Brain microvascular endothelial cell (primary cell): ENCODE measurements at places on chromosomes 2 and 18.

DNA sequence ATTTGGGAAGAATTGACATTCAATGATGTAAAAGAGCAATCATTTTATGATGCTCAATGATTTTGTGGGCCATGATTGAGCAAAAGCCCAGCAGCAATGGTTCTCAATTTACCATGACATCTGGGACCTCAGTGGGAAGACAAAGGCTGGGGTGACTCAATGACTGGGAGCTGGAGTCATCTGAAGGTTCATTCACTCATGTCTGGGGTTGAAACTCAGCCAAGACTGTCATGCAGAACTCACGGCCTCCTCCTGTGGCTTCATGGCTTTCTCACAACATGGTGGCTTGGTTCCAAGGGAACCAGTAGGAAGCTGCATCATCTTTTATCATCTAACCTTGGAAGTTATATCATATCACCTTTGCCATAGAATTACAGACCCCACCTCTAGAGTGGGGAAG, 45.1 kb upstream of the CD226 start:
- peak; percentile 74 for DNase-seq

GRCh38 chr18:11667578-11667977, 21.5 kb upstream of the GNAL start:
- DNase-seq, result no peak

DNA sequence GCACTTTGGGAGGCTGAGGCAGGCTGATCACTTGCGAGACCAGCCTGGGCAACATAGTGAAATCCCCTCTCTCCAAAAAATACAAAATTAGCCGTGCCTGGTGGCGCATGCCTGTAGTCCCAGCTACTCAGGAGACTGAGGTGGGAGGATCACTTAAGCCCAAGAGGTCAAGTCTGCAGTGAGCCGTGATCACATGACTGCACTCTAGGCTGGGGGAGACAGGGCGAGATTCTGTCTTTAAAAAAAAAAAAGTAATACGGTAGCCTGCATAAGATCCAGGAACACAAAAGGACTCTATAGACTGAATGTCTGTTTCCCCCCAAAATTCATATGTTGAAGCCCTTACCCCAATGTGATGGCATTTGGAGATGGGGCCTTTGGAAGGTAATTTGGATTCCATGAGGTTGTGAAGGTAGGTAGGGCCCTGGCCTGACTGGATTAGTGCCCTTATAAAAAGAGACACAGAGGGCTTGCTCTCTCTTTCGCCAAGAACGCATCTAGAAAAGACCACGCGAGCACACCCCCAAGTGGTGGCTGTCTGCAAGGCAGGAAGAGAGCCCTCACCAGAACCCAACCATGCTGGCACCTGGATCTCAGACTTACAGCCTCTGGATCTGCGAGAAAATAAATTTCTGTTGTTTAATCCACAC, 17.0 kb downstream of the MBOAT2 start:
- no peak for DNase-seq

DNA sequence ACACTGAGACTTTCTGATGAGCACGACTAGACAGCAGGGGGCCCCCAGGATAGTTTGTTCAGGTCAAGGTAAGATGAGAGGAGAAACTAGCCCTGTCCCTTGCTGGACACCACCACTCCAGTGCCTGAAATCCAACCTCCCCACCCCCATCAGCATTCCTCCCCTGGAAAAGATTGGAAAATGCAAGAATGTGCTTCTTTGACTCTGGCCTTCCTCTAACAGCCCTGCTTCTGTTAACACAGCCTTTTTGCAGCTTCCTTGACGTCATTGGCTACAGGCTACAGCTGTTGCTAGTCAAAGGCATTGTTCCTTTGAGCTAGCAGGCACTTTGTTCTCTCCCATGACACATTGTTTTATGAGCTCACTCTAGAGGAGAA, 20.1 kb upstream of the LTBP1 start:
- DNase-seq, result peak; percentile 27

GRCh38 chr18:58756148-58756547, 84.9 kb downstream of the MALT1 start:
- no peak for DNase-seq

- DNase-seq, result no peak
Measured at GRCh38 chr2:31693882-31694281, 113.1 kb upstream of the SRD5A2 start.

DNA sequence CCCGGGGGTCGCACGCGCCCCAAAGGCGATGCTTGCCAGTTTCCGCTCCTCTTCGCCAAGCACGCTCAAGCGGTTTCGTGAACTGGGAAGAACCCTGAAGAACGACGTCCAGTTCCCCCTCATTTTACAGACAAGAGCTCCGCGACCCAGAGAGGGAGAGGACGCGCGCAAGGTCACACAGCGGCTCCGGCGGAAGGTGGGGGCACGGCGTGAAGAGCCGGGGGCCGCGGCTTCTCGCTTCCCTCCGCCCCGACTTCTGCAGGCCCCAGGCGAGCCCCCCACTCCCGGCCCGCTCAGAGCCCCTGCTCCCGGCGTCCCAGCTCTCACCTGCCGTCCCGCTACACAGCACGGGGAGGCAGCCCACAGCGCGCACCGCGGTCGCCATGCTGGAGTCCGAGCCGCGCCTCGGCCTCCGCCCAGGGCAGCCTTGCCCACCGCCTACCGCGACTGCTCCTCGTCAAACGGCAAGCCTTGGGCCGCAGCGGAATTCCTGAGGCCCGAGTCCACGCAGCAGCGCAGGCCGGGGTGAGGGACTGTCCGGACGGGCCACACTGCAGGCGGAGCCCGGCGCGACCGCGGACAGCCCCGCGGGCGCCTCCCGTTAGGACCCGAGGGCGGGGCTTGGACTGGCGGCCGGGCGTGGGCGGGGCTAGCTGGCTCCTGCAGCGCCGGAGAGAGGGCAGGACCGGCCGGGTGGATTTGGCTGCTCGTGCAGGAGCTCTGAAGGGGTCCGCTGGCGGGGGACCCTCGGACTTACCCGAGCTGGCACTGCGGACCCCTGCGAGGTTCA, at the start of gene MRPS5:
TSS of gene MRPS5 (minus strand) at position 402 of the 790 bp plus-strand sequence. CDS start at position 385, 17 bp downstream.
- peak; percentile 52 for DNase-seq

DNA sequence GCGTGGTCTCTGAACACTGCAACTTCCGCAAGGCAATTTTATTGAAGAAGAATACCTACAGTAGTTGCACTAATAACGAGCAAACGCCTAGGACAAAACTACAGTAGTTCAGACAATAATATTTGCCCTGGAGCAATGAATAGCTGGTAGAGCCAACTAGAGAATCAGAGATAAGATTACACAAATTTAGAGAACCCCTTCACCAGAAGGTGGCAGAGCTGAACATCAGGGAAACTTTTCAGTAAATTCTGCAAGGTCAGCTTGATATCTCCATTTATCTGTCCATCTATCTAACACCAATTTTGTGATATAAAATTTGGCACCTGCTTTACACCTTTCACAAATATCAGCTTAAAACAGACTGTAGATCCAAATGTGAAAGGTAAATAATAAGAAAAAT, 43.8 kb downstream of the CDH19 start:
- peak; percentile 30 for DNase-seq

DNA sequence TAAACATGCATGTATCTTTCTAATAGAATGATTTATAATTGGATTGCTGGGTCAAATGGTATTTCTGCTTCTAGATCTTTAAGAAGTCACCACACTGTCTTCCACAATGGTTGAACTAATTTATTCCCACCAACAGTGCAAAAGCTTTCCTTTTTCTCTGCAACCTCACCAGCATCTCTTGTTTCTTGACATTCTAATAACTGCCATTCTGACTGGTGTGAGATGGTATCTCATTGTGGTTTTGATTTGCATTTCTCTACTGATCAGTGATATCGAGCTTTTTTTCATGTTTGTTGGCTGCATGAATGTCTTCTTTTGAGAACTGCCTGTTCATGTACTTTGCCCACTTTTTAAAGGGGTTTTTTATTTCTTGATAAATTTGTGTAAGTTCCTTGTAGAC, 182.5 kb downstream of the ANKRD44 start:
- no peak for DNase-seq

GRCh38 chr2:226888971-226889370, 53.1 kb downstream of the RHBDD1 start:
- no peak for DNase-seq

- DNase-seq, result peak; percentile 30
Measured at GRCh38 chr2:119468154-119468955, 36.7 kb downstream of the TMEM37 start.
